NCI-H2029 treated with DMSO at 0.1 percent for 48 hours (cell line): ENCODE measurements at places on chromosomes 7 and 10.

- peak; percentile 48 for DNase-seq
Observed at GRCh38 chr10:88810196-88810961, 7.8 kb downstream of the LIPM start.

DNA sequence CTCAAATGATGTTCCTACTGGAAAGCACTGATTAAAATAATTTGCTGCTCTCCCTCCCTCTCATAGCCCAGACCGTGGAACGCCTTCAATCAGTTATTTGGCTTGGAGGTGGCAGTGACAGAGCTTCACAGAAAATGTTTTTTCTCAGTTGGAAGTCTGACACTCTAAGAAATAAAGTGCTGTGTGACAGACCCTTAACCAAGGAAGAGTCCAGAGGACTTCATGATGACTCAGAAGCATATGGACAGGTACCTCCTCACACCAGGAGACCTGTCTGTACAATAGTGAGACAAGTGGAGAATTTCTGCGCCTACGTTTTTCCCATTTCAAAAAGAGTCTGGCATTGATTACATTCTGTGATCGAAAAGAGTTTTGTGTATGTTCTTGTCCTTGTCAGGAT, 295.5 kb downstream of the DOCK4 start:
- DNase-seq: no peak

GRCh38 chr10:102714621-102715455, at the start of gene SFXN2:
TSS of gene SFXN2 (plus strand) at chr10:102714636. CDS start at chr10:102726637, 12,001 bp downstream.
- DNase-seq: no peak

GRCh38 chr10:106898446-106898845, 266.1 kb downstream of the SORCS1 start:
- DNase-seq: no peak

GRCh38 chr10:103145860-103146466, 47.1 kb downstream of the NT5C2 start:
- no peak for DNase-seq

DNA sequence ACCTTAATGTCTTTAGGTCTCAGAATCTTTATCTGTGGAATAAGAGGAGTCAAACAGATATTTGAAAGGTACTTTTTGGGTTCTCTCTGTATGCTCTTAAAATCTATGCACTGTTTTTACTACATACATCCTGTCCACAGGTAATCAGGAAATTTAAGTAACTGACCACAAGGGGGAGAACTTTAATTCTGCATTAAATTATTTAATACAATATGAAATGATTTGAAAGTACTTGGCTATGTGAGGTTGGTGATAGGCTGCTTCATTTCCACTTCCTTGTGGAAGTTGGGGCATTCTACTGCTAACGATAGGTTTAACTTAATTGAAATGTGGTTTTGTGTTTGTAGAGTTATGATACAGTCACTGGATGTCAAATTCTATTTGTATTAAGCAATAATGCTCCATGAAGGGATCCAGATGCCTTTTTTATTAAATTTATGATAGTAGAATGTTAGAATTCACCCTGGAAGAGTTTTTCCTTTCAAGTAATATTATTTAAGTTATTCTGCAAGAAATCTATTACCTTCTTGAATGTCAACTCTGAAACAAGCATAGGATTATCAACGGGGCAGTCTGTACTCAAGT, 6.0 kb downstream of the TEX47 start:
- no peak for DNase-seq

DNA sequence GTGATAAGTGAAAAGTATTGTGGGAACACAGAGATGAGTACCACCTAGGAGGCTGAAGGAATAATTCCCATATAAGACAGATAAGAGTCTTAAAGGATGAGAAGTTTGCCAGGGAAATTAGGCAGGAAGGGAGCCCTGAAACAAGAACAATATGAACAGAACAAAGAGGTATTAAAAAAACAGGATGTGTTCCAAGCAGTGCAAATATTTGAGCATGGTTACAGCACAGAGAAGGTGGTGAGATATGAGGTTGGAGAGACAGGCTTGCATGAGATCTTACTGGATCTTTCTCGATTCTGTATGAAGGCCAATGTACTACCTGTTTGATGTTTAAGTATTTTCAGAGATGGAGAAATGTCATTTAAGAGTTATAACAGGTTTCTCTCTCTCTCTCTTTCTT, 20.3 kb downstream of the TAC1 start:
- no peak for DNase-seq

DNA sequence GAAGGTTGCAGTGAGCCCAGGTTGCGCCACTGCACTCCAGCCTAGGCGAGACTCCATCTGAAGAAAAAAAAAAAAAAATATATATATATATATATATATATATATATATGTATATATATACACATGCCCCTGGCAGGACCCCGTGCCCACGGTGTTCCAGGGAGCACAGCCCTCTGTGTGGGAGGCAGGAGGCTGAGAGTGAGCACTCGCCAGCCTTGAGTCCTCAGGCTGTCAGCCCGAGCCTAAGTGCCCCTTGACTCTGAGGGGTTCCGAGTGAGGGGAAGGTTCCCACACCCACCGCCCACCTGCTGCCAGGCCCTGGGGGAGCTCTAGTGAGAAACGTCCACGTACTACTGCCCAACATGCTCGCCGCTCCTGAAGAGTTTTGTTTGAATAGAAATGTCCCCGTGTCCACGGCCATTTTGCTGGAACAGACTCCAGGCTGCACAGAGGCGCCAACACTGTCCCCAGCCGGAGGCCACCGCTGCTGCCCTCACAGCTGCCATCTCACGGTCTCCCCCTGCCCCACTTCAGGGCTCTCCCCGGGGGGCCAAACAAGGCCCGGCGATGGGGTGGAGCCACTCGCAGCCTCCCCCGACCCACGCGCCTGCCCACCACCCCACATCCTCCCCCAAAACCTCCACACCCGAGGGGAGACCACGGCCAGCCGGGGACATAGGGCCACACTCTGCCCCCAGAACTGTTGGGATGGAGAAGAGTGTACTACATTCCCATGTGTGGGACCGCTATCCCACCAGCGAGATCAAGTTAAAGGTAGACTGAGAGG, 62.8 kb upstream of the EBF3 start:
- DNase-seq: no peak

DNA sequence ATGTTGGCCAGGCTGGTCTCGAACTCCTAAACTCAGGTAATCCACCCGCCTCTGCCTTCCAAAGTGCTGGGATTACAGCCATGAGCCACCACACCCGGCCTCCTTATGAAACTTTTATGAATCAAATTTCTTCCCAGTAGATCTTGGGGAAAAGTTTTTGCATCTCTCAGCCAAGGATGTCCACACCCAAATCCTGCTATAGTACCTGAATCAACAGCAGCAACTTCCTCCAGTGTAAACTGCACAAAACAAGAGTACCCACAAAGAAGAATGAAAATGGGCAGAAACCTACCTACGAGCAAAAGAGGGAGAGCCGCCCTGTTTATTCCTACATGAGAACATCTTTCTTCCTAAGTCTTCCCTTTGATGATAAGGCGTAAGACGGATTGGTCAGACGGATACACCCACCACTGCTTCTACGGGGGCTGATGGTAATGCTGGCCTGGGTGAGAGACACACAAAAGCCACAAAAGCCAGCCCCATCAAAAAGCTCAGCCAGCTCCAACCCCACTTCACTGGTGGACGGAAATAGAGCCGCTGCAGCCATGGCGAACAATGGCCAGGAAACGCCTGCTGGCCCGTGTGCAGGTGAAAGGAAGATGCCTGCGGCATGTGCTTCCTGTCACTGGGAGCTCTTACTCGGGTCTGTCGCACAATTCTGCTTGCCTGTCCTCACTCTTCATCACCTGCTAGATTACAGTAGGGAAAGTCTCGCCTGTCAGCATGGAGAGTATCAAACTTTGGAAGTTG, 10.4 kb downstream of the JCAD start:
- no peak for DNase-seq
